ENCODE measurements at places on chromosomes 6 and 20.
A peak's percentile ranks its signal among the peaks of the same experiment; 100 is the strongest.

- DNase-seq, result no peak
Measured at GRCh38 chr6:129353067-129353466, 356.9 kb downstream of the ARHGAP18 start.

DNA sequence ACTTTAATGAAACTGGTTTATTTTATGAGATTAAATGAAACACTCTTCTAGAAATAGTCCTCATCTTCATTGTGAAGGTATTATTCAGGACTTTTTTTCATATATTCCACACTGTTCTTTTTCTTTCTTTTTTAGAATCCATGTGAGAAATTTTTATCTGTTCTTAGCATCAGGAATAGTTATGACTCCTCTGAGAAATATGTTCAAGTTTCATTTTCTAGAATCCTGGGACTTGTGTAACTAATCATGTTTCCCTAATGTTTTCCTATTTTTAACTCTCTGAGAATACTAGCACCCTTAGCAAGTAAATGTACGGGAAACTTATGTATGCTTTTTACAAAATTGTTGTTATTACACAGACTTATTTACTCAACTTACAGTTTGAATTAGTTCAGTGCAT is 407.8 kb downstream of the CBLN4 start:
- no peak for DNase-seq

DNA sequence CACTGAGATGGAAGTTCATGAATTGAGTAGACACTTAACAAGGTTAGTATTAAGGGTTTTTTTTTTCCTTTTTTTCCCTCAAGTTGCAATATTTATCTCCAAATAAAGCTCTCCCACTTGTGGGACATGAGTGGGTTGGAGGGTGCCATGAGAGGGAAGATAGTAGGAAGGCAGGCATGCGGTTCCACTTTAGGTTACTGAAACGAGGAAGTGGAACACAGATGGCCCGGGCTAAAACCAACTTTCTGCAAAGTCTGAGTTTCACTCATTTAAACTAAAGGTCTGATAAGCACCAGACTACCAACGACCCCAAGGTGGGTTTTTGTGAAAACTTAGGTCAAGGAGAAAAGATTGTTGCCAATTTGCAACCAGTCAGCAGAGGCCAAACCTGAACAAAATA is 42.2 kb downstream of the TBC1D7 start:
- DNase-seq, result peak; percentile 48

GRCh38 chr6:86848986-86849385 is 88.3 kb upstream of the HTR1E start:
- no peak for DNase-seq

GRCh38 chr6:75824160-75824559 is 75.1 kb downstream of the MYO6 start:
- no peak for DNase-seq

Data from globus pallidus (tissue), 1 donor.